ENCODE measurements at places on chromosomes 12 and 14. TPM values are rescaled to one million over a fixed set of nuclear protein-coding genes. Genes with fewer than 3 reads are reported as not detected.
A peak's percentile ranks its signal among the peaks of the same experiment; 100 is the strongest.

- DNase-seq = no peak
Measured at GRCh38 chr12:28939427-28939826, 209.7 kb upstream of the FAR2 start.

DNA sequence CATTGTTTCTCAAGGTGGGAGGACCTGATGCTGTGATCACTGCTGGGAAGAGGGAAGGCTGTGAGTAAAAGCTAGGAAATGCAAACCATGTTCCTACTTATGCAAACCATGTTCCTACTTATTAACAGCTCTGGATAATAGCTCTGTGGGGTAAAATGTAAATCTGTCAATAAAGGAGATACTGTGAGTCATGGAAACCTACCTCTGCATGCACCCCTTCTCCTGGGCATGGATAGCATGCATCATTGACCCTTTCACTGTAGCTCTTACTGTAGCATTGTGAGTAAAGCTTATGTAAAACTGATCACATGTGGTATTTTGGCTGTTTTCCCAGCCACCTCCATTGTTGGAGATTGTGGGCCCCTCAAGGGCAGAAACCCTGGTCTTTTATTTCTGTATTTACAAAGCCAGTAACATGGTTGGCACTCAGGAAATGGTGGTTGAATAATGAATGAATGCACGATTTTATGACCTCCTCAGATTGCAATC, 253.7 kb downstream of the GRIN2B start:
- DNase-seq = no peak

CDCA3 gene
- 8.6 TPM for total RNA-seq

GLTP gene
- 158 TPM for total RNA-seq

GRCh38 chr12:51869496-51869865, 18.4 kb upstream of the ANKRD33 start:
- no peak for DNase-seq

CRIP1 gene
- total RNA-seq = 7.6 TPM

MGP gene
- total RNA-seq = 1,065 TPM

OR4K1 gene
- not detected for total RNA-seq

SIX1 gene
- total RNA-seq = 3.7 TPM

CLEC4D gene
- not detected for total RNA-seq

DNA sequence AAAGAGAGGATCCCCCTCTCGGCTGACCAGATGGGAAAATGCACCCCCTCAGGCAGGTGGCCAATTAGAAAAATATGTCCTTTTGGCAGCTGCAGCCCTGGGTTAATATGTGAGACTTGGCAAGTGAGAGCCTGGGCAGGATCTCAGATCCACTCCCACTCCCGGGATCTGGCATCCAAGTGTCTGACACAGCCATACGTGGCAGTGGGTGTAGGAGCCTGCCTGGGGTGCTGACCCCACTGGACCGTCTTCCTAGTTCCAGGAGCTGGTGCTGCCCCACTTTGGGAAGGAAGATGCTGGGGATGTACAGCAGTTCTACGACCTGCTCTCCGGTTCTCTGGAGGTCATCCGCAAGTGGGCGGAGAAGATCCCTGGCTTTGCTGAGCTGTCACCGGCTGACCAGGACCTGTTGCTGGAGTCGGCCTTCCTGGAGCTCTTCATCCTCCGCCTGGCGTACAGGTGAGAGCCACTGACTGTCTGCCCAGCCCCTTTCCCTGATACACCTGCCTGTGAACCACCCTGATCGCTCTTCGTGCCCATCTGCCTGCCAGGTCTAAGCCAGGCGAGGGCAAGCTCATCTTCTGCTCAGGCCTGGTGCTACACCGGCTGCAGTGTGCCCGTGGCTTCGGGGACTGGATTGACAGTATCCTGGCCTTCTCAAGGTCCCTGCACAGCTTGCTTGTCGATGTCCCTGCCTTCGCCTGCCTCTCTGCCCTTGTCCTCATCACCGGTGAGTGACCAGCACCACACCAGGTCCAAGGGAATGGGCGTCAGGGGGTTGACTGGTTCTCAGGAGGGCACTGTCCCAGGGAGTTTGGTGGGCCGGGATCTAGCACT, 5.8 kb downstream of the NR4A1 start:
- DNase-seq = no peak

DNA sequence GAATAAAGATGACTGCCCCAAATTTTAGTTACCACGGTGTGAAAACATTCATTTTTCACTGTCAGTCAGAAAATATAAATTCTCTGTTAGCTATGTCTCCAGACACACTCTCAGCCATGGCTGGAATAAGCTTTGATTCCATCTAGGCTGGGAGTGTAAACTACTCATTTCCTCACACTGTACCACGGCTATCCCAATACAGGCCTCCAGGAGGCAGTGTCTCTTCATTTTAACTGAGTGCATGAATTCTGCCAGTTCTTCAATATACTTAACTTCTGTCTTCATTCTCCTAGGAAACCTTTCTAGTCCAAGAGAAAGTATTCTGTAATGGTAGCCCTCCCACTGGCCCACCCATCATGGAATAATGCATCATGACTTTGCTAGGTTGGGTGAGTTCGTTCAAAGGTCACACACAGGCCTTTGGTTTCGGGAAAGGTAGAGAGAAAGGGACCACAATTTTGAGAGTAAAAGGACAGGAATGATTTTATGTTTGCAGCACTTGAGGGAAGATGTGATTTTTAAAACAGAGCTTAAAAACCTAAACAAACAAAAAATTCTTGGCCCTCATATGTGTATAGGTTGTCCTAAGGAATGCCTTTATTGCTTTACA, 381.1 kb downstream of the SEC23A start:
- no peak for DNase-seq

RFX4 gene
- total RNA-seq = not detected

GPRC5D gene
- not detected for total RNA-seq

- peak; percentile 86 for DNase-seq
Measured at GRCh38 chr14:68628605-68629310, 164.1 kb downstream of the ZFP36L1 start.

DNA sequence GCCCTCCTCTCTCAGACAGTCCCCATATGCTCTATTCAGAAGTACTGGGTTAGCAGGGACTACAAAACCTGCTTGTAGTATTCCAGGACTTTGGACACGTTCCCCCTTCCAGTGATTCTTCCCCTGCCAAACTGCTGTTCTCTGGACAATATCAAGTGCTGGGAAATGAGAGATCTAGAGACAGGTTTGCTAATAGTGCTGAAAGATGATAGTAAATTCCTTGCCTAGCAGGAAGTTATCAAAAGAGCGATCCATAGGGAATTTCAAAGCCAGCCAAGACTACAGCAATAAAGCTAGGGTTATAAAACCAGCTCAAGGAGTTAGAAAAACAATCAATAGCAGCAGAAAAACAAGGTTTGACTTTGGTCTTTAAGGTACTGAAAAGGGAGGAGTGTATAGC, 15.2 kb downstream of the SLC7A8 start:
- DNase-seq = no peak

GRCh38 chr12:15918066-15918465, 6.9 kb downstream of the DERA start:
- no peak for DNase-seq

GRCh38 chr12:106141452-106141851, 2.7 kb upstream of the NUAK1 start:
- DNase-seq = no peak

DNA sequence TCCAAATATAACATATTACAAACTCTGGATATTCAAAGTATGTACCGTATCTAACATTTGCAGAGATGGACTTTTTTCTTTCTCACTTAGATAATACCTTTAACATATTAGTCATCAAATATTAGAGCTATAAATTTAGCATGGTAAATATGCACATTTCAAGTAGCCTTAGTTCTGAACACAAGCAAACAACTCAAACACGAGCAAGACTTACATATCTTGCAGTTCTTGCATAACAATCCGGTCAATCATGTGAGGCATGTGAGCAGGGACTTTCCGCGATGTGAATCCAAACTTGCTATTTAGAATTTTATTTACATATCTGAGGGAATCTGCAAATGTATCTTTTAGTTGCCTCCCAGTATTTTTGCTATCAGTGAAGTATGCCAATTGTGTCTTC, 22.1 kb upstream of the SYCP3 start:
- no peak for DNase-seq

GRCh38 chr12:101877806-101878242, 444 bp downstream of the DRAM1 start:
- no peak for DNase-seq

RHOJ gene
- 10.8 TPM for total RNA-seq

Measured in vagina (tissue), 2 donors.